NCI-H460 (cell line): ENCODE measurements at places on chromosomes 12 and 14.

DNA sequence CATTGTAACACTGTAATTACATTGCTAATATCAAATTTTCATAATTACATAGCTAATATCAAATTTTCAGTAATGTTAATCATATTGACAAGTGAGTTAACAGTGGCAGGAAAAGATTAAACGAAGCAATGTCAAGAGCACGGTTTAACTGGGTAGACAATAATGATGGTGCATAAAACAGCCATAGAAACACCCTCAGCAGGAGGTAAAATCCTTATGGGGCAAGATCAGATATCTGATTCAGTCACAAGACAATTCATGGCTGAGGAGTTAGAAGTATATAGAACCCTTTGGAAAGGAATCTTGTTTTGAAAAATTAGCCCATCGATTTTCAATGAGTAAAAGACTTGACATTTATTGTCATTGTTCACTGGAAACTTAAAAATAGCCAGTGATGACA is 190.6 kb downstream of the SLC2A13 start:
- no peak for DNase-seq

DNA sequence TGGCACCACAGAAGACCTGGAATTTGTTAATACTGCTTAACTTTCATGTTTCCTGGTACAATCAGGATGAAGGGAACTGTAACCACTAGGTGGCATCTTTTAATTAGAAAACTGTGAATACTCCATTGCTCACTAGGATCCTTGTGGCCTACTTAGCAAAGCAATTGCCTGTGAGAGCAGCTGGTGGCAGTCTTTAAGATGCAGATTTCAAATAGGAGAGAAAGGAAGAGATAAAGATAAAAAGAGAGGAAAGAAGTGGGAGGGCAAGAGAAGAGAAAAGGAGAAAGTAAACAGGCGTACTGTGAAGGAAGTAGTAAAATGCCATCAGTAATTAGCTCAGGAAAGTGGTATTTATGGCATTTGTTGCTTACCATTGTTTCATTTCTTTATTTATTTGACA is 114.5 kb downstream of the RAD51B start:
- DNase-seq, result peak; percentile 73

- no peak for DNase-seq
Measured at GRCh38 chr12:31361730-31362114, 35.8 kb upstream of the SINHCAF start.

GRCh38 chr12:6376079-6376869 is 911 bp upstream of the SCNN1A start:
- DNase-seq, result peak; percentile 33

GRCh38 chr12:15830538-15830937 is 41.4 kb upstream of the EPS8 start:
- no peak for DNase-seq

GRCh38 chr12:85641796-85642195 is 194.4 kb downstream of the RASSF9 start:
- DNase-seq, result no peak

DNA sequence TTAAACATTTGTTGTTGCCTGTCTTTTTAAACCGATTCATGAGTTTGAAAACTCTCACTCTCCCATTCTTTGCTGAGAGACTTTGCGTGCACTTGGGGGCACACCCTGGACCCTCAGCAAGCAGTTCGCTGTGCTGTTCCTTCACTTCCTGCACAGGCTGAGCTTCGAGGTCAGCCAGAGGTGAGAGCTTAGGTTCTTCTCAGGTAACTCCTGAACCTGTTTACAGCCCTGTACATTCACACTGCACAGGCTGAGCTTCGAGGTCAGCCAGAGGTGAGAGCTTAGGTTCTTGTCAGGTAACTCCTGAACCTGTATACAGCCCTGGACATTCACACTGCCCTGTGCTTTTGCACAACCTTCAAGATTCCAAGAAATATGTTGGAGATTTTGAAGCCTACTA is 9.8 kb upstream of the CLECL1 start:
- DNase-seq, result no peak

DNA sequence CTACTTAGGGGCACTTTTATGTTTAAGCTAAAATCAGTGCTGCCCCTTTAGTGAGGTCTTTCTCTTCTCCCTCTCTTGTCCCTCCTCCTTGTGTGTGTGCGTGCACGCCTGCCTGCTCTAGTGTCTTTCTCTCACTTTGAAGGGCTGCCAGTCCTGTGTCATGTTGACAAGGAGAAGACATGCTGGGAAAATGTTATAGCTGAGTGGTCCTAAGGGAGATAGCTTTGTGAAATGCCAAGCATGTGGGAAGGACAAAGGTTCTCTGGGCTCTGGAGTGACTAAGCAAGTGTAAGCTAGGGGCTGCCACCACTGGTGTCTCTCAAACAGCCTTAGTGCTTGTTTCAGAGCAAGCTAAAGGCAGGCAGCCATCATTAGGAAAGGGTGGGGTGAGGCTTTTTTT is 108.4 kb downstream of the EMP1 start:
- DNase-seq, result no peak

DNA sequence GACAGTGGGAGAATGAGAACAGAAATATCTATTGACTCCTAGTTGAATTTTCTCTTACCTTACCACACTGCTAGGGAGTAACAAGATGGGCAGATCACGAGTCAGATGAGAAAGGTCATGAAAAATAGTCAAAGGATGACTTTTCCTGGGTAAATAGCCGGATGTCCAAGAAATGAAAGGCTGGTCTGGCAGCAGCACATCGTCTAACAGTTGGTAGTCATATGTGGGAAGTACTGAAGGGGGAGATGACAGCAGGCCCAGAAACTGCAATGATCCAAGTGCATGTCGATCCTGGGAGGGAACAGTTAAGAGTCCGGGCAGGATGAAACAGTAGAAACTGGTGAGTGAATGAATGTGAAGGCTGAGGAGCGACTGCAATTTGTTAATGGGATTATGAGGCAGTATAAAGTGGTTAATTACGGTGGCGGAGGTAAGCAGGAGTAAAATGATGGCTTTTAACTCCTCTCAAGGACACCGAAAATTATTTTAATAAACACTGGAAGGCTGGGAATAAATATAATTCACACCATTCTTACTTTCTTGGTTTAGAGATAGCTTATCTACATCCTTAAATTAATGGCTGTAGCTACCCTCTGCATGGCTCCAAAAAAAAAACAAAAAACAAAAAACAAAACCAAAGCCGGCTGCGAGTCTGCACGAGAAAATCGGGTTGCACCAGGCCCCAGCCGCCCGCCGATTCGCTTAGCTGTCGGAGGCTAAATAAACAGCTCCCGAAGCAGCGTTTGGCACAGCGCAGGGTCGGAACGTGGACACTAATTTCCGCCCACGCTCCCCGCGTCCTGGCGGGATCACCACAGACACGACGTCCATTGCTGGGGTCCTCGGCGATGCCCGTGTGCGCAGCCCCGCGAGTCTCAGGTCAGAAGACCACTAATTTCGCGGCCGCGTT is 1.0 kb upstream of the ERC1 start:
- DNase-seq, result peak; percentile 43

DNA sequence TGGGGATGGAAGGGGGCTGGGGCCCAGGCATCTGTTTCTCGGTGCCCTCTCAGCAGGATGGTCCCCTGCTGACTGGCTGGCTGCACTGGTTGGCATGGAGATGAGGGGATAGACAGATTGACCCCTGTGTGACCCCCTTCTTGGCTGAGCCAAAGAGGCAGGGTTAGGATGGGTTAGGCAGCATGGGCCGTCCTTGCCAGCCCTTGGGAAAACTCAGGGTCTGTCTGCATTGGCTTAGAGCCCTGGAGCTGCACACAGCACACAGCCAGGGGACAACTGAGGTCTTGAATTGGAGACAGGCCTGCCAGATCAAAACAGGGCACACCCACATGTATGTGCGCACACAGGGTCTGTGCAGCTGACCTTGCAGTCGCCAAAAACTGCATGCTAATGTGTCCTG is 11.2 kb upstream of the LRP1-AS start:
- no peak for DNase-seq

DNA sequence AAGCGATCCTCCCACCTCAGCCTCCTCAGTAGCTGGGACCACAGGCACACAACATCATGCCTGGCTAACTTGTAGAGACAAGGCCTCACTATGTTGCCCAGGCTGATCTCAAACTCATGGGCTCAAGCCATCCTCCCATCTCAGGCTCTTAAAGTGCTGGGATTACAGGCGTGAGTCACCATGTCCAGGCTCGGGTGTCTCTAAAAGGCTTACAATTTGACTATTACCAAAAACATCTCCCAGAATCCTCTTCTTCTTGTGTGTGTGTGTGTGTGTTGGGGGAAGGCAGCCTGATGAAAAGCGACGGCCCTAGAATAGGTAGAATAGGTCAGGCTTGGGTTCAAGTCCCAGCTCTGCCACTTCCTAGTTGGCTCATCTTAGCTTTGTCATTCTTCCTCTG is 16.8 kb downstream of the MSI1 start:
- DNase-seq, result no peak

DNA sequence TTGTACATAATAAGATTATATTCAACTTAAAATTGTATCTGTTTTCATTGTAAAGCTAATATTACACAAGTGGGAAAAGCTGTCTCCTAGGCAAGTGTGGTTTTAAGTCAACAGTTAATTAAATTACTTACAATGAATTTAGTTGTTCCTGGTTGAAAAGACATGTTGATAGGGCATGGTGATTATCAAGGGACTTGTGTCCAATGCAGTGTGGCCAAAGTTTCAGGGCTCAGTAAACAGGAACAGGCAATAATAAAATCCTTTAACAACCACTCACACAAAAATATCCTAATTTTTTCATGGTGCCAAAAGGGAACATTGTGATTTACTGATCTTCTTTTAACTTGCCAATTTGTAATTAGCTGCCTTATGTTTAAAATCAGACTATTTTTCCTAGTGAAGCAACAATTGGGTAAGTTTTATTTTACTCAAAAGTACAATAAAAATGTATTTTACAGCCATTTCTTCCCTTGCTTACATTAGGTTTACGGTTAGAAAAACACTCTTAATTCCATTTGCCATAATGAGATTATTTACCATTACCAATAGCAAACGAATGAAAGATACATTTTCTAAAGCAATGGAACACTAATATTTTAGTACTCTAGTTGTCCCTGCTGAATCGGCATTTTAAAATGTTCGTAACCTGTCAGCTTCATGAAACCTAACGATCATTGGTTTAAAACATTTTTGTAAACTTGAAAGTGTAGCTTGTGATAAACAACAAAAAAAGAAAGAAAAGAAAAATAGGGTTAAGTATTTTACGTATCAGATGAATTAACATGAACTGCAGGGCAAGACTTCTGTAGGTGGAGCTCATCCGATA is 1.8 kb upstream of the WNK1 start:
- no peak for DNase-seq

DNA sequence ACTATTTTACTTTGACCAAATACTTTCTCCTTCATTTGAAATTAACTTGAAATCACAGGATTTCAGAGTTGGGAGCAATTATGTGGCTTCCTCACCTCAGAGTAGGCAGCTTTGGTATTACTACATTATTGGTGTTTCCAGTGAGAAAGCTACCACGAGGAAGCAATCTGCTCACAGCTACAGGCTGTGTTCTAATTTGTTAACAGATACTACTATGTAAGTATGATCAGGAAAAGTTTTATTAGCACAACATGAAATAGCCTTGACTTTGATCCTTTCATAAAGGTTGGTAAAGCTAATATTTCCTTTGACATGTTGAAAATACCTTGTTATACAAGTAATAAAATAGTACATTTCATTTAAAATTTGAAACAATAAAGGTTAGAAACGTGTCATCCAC is 30.6 kb downstream of the TAOK3 start:
- no peak for DNase-seq
